Kidney (tissue), 22 donors: ENCODE measurements at places on chromosomes 6 and 20. TPM values are rescaled to one million over a fixed set of nuclear protein-coding genes. Genes with fewer than 3 reads are reported as not detected.
A peak's percentile ranks its signal among the peaks of the same experiment; 100 is the strongest.

DNA sequence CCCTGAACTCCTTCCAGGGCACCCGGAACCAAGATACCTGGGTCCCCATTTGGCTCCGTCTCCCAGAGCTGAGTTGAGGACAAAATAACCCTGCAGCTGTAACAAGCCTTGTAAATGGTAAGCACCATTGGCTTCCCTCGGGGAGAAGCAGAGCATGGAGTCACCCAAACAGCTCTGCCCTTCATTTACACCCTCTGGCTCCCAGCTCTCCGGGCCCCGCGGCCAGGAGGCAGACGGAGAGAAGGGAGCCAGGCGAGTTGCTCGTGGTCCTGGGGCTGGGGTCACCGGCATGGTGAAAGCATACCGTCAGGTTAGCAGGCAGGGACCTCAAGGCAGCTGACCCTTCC is 2.1 kb downstream of the TFEB start:
- no peak for DNase-seq

Gene TMEM200A
- 17.9 TPM for total RNA-seq

- peak; percentile 6 for DNase-seq
These were observed 25.5 kb downstream of the GNAS start for GRCh38 chr20:58877976-58878360.

Gene RBPJL
- total RNA-seq, result not detected

- no peak for DNase-seq
These were observed 55.6 kb downstream of the NOX3 start for GRCh38 chr6:155399745-155400653.
